ENCODE measurements at places on chromosomes 6 and 20. TPM values are rescaled to one million over a fixed set of nuclear protein-coding genes. Genes with fewer than 3 reads are reported as not detected.

GRCh38 chr20:31811198-31811597, 8.0 kb upstream of the MYLK2 start:
- DNase-seq: no peak

GRCh38 chr6:139863964-139864363, 489.5 kb upstream of the CITED2 start:
- DNase-seq: no peak

GRCh38 chr6:549906-550305, 107.0 kb downstream of the HUS1B start:
- DNase-seq: no peak

DNA sequence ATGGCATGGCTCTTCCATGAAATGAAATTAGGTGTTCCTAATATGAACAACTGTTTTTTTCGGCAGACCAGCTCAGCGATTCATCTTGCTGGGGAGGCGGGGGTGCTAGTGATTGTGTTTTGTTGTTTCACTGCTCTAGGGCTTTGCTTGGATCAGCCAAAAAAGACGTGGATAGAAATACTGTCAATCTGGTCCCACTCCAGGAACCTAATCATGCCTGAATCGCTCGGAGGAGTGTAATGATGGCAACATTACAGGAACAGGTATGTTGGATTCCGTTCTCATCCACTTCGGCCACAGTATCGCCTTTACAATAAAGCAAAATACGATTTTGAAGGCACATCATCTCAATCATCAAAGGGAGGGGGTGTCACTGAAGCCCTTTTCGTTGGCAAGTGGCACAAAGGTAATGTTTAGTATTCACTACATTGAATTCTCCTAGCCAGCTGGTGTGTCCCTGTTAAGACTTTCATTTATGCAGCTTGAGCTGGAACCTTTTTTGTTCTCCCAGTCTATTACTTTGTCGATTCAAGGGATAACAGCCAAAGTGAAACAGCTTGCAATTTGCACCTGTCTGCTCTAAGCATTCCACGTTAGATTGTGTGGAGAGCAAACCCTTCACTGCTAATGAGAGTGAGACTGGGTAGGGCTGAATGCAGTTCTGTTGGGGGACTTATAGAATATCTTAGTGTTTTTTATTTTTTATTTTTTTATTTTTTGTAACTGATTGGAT, 477.7 kb downstream of the TFAP2A start:
- DNase-seq: no peak

WTAP gene
- 58.7 TPM for total RNA-seq

- DNase-seq: peak; percentile 38
These were observed 63.0 kb upstream of the CD2AP start for GRCh38 chr6:47414423-47415167.

GRCh38 chr20:37726321-37726720, 32.5 kb downstream of the CTNNBL1 start:
- no peak for DNase-seq

TCF21 gene
- 1.3 TPM for total RNA-seq

- DNase-seq: no peak
These were observed 174.8 kb upstream of the SUPT3H start for GRCh38 chr6:45552536-45552935.

OR12D3 gene
- total RNA-seq: not detected

- DNase-seq: no peak
These were observed 20.9 kb downstream of the FAM8A1 start for GRCh38 chr6:17621003-17621402.

GRCh38 chr20:8601542-8601912, 467.4 kb upstream of the PLCB4 start:
- no peak for DNase-seq

SLC17A1 gene
- total RNA-seq: not detected

DNA sequence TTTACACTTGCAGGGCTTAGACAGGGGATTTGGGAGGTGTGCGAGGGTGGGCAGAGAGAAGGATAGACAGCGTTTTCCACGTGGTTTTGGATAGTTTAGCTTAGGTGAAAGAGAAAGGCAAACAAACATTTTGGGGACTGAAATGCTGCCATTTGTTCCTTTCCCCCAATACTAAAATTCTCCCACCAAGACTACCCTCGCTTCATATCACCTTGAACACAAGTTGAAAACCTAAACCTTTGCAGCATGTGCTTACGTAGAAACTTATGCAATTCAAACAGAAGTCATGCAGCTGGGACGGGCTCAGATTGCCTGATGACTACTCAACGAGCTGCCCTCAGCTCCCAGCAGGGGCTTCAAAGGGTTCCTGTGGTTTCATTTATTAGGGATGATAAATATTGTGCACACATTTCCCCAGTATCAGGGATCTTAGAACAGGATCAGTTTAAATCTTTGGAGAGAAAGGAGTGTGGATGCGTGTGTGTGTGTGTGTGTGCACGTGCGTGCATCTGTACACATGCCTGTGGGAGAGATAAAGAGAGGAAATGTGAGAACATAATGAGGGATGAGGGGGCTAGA, 77.3 kb downstream of the SLC22A23 start:
- DNase-seq: no peak

Measured in body of pancreas (tissue), 4 donors.